ENCODE measurements at places on chromosomes 4 and X.

- DNase-seq, result no peak
Observed at GRCh38 chr4:129218360-129218759, 122.4 kb downstream of the C4orf33 start.

GRCh38 chrX:79336869-79337815 lies 30.0 kb downstream of the ITM2A start:
- no peak for DNase-seq

GRCh38 chrX:33923262-33923661 lies 208.9 kb downstream of the FAM47A start:
- no peak for DNase-seq

DNA sequence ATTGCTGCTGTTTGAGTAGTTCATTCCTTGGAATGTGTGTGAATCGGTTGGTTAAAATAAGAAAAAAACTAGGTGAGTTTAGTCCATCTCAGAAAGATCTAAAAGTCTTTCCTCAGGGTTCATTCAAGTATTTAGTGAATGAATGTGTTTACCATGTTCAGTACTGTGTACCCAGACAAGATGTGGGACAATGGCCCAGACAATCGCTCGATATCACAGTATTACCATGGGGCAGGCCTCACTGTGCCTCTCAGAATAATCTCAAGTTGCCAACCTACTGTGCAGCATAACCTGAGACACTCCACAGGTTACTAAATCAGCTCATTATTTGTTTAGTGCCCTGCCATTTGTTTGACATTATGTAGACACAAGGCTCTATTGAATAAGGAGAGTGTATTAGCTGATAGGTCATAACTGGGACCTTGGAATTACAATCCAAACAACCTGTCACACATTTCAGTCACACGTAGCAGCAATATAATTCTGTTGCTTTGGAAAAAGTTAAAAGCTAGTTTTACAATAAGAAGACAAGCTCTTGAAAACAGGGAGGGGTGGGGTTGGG lies 24.9 kb upstream of the AMOT start:
- no peak for DNase-seq

DNA sequence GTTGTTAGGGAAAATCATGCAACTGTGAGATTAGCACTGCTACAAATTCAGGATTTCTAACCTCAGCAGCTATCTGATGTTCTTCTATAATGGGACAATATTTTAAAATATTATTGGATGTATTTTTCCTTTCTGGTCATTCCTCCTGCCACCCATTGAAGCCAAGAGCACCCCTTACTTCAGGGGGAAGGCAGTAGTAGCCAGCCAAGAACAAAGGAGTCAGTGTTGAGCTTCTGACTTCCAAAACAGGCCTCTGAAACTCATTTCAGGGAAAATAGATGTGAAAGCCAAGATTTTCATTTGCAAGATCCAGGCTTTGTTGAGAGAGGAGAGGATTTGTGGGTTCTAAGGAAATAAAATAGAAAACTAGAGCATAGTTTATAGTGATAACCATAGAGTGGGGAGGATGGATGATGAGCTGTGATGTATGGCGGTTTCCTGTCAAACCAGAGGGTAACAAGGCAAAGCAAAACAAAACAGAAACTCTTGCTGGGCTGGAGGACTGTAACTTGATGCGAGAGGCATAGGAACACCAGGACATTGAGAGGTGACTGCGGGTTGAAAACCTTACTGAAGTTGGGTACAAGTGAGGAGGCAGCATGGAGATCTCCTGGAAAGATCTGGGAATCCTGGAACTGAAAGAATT lies 173.7 kb upstream of the LEF1 start:
- DNase-seq, result no peak

DNA sequence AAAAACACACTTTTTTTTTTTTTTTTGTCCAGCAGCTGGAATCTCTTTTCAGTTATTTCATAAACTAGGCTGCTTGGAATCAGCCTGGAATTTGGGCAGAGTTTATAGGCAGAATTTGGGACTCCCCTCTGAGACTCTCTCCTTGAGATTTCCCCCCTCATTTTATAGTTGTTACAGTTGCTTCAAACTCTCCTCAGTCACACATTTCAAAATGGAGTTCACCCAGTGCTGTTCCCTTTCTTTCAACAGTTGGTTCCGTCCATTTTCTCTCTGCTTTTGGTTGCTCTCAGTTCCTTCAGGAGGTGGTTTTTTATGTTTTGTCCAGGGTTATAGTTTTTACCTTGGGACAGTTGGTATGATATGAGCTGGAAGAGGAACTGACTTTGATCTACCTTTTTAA lies 27.5 kb downstream of the NSD2 start:
- DNase-seq, result no peak

GRCh38 chr4:55438314-55438713 lies 42.6 kb downstream of the TMEM165 start:
- no peak for DNase-seq

GRCh38 chrX:75327607-75328006 lies 53.7 kb downstream of the UPRT start:
- no peak for DNase-seq

DNA sequence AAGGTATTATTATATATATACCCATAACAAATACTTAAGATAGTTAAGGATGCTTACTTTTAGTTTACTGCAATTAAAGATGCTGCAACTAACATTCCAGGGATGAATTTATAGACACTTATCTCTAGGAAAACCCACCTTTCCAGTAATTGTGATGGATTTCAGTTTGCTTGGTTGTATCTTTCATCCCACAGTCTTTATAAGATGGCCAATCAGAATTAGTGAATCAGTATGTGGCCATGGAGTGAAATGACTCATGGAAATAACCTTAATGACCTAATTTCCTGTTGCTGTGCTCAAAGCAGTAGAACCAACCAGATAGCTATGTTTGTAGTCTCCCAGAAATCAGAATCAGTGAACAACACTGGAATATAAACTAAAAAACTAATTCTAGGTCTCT lies 26.4 kb downstream of the MOSPD2 start:
- DNase-seq, result no peak

GRCh38 chrX:137072396-137072795 lies 38.6 kb upstream of the GPR101 start:
- DNase-seq, result no peak

DNA sequence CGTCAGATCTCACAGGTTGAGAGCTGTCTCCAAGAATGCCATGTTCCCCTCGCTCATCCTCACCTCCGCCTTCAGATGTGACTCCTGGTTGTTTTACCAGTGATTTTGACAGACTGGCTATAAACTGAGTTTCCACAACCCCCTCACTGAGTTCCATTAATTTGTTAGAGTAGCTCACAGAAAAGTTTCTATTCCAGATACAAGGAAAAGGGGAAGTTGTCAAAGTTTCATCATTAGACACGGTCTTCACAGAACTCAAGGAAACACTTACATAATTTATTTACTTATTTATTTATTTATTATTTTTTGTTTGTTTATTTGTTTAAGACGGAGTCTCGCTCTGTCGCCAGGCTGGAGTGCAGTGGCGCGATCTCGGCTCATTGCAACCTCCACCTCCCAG lies 55.7 kb upstream of the IQSEC2 start:
- DNase-seq, result no peak

DNA sequence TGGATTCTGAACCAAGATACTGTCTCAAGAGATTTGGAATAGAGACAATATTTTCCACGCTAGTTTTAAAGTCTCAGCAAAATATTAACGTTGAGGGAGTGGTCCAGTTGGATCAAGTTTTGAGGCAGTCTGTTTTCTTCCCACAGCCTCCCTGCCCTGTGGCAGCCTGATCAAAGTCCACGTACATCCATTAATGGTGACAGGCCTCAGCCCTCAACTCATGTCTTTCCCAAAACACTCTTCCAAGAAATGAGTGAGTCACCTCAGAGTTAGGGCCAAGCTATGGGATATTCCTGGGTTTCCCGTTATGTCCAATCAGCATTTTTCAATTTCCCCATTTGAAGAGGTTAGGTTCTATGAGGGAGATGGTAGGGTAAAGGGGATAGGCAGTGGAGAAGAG lies 28.5 kb downstream of the EGFL6 start:
- no peak for DNase-seq
